Nephron progenitor cell (in vitro differentiated cells): ENCODE measurements at places on chromosomes 2 and 18.

- no peak for DNase-seq
These were observed 5.4 kb downstream of the NEB start for GRCh38 chr2:151728804-151729414.

GRCh38 chr2:45173513-45173912 lies 164.3 kb upstream of the SIX2 start:
- DNase-seq = no peak

DNA sequence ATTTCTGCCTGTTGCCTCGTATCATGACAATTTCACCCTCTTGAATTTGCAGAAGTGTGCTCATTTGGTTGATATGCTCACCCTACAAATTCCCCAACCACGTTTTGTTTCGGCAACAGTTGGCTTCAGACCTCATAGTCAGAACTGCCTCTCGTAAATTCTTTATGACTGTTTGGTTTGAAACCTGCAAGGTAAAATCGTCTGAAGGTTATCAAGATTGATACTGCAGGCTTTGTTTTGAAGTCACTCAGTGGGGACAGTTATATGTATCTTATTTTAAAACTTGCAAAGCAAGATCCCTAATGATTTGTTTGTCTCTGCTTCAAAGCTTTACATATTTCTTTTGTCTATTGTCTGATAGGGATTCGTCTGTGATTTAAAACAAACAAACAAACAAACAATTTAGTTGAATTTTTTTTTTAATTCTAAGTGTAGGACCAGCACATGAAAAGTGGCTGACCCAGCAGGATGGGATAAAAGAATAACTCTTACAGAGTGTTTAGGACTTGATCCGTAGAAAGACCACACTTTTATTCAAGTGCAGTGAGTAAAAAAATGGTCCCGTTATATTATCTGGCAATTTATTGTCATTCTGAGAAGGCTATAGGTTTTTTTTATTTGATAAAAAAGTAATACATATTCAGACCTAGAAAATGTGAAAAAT lies 45.7 kb upstream of the MYCN start:
- DNase-seq = no peak

GRCh38 chr2:15941481-15941850 lies 1.1 kb downstream of the MYCN start:
- peak; percentile 69 for DNase-seq

GRCh38 chr2:216837740-216838139 lies 22.1 kb downstream of the TNP1 start:
- no peak for DNase-seq

- DNase-seq = no peak
These were observed 74.6 kb downstream of the ARL6IP6 start for GRCh38 chr2:152792974-152793373.
